Thoracic aorta (tissue), 2 donors: ENCODE measurements at places on chromosomes 3 and 15.

DNA sequence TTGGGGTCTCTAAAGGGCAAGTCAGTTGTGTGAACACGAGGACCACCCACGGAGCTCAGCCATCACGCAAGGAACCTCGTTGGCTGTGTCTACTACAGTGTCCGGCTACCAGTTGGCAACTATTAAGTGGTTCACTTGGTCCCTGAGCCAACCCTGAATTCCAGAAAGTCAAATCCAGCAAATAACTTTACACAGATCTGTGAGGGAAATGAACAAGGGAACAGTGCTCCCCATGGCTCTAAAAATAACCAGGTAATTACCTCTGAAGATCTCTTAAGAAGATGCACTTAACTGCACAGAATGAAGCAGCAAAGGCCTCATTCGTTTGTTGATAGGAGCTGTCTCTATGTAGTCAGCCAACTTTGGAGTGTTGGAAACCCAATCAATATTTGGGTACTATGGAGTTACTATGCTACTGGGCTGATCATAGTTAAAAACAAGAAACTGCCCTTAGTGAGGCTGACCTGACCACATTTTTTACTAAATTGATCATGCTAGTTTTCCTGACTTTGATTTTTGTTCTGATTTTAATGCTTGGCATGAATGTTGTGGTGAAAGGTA is 219.1 kb upstream of the LRIG1 start:
- DNase-seq, result no peak

GRCh38 chr3:27666708-27667107 is 55.4 kb downstream of the EOMES start:
- DNase-seq, result no peak

DNA sequence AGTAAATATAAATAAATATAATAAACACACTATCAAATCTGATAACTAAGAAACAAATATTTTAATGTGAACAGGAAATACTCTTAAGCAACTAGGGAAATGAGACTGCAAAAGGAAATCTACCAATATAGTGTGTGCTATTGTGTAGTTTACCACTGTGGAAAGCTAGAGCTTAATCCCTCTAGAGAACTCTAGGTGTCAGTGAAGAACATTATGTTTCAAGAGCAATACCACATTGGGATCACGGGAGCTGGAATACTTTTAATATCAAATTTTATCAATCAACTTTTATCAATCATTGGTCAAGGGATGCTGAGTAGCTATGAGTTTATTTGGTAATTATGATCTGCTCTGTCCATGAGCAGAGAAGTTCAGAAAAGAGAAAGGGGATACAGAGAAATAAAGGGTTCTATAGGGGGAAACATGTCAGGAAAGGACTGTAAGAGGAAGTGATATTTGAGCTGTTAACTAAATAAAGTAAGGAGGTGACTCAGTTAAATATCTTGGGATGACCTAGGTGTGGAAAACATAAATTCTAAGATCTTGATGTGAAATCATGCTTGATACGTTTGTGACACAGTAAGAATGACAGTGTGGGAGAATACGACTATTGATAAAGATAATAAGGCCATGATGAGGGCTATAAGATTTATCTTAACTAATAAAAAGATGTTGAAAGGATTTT is 762.2 kb upstream of the ALCAM start:
- DNase-seq, result no peak

GRCh38 chr3:190279690-190280089 is 42.6 kb downstream of the CLDN1 start:
- DNase-seq, result no peak

DNA sequence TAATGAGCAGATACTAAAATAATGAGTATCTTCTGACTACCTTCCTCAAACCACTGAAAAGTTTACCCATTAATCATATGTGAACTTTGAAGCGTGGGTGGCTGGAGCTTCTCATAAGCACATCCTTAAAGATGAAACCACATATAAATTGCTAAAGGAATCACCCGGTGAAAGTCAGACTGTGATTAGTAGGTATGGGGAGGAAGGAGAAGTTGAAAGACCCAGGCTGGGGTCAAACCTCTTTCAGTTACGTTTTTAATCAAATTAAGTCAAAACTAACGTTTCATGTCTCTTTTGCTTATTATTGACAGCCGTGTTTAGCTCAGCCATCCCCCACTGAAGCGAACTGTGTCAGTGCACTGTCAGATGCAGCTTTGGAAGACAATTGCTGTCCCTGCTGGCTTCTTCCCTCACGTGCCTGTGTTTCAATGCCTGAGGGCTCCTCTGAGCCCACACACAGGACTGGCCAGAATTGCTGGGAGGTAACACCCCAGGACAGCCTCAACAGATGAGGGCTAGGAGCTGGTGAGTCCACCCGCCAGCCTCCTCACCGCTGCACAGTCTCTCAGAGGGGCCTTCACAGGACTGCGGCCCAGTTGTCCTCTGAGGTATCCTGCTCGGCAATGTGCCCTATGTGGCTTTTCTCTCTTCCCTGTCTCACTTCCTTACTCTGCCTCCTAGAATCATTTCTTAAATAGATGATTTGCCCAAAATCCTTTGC is 29.3 kb upstream of the SH3BP5 start:
- DNase-seq, result no peak

GRCh38 chr3:63508771-63509170 is 143.7 kb upstream of the SNTN start:
- DNase-seq, result no peak

DNA sequence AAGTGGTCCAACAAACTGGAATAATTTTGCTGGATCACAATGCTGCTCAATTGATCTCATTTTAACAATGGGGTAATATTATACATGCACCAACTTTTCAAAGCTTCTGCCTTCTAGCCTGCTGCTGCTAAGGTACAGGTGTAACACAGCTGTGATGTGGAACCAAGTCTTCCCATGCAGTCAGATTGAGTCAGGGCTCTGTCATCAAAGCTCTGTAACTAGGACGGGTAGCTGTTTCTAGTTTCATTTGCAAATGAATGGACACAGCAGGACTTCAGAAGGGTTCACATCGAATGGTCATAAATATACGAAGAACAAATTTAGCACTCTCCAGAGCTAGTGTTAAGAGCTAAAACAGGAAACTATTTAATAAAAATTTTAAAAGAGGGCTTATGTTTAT is 189.2 kb downstream of the USP13 start:
- no peak for DNase-seq

GRCh38 chr3:46130631-46131310 is 77.3 kb downstream of the CCR1 start:
- no peak for DNase-seq

DNA sequence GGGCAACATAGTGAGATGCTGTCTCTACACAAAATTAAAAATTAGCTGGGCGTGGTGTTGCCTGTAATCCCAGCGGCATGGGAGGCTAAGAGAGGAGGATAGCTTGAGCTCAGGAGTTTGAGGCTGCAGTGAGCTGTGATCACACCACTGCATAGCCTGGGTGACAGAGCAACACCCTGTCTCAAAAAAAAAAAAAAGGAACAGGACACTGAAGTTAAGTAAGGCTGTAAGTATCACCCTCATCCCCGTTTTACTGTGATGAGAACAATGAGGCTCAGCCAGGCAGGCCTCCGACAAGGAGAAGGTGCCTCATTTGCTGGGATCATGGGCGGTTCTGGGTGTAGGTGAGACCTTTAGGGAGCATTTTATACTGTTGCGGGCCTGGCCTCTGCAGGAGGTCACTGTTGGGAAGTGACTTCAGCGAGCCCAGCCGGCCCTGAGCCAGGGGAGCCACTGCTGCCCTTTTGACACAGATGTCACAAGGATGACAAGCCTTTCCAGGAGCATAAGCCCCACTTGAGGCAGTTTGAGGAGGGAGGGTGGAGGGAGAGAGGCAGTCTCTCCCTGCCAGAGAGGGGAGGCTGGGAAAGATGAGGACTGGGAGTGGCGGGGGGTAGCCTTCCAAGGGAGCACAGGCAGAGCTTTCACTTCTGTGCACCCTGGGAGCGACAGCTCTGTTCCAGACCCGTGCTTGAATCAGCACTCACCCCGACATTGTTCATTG is 30.8 kb downstream of the IRAK2 start:
- no peak for DNase-seq

- DNase-seq, result no peak
Measured at GRCh38 chr3:20878691-20879090, 692.7 kb upstream of the SGO1 start.

- no peak for DNase-seq
Measured at GRCh38 chr15:55407498-55408011, 604 bp downstream of the CCPG1 start.

DNA sequence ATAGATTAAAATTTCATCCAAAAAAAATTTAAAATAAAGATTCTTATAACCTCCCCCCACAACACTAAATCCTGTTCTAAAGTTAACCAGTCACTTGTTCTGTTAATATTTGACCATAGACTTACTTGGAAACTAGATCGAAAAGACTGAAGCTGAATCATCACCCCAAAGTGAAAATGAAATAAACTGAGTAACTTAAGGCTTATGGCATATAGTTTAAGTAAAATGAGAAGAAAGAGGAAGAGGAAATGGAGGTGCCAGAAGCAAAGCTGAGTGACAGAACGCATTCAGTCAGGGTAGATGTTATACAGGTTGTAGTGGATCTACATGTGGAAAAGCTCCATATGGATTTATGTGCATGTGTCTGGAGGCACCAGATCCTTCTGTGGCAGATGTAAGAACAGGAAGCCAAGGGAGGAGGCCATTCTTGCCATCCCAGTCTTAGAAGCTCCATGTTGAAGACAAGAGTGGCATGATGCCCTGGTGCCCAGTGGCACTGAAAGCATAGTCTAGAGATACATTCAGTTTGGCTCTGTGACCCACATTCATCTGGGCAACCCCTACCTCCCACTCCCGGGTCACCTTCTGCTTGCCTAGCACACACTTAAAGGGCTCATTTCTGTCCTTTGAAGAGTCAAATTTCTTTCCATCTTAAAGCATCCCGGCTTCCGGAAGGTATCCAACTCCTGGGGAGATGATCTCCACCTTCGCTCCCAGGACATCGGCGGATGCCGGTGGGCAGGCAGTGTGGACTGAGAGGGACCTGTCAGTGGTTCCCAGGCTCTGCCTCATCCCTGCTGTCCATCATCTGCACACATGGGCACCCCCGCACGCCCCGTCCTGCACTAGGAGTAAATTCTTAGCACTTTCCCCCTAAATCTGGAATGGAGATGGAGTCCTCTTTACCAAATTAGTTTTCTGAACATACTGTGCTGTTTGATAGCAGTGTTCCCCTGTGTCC is 90.8 kb downstream of the NEO1 start:
- no peak for DNase-seq

GRCh38 chr3:9402410-9403228 is 5.2 kb downstream of the SETD5 start:
- no peak for DNase-seq

- DNase-seq, result no peak
Measured at GRCh38 chr3:46114323-46114988, 87.2 kb upstream of the XCR1 start.

DNA sequence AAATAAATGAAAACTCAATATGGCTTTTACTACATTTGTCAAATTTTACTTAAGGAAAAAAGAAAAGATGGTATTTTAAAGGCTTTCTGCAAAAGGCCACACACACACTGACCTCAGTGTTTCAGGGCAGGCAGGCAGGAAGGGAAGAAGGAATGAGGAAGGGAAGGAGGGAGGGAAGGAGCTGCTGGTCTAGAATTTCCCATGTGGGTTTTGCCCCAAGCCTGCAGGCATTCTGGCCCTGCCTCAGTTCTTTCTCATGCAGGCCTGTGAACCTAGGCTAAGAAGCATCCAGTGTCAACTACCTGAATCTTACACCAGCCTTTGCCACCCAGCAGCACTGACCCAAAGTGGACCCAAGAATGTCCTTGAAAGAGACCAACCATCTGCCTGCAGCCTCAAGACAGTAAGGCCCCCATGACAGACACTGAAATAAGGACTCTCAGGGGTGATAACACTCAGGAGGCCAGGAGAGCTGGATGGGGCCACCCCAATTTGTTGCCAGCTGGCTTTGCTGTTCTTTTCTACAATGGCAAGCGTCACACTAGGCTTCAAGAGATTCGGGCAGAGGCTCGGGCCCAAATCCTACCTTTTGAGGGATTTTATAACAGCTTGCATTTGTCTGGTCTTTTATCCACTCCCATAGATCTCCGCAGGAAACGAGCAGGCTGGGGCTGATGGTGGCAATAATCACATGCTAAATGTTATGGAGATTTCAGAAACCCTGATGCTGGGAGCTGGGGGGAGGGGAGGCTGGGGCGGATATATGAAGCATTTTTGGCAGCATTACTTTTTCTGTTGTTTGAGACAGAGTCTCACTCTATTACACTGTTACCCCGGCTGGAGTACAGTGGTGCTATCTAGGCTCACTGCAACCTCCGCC is 51.4 kb downstream of the XXYLT1 start:
- no peak for DNase-seq

DNA sequence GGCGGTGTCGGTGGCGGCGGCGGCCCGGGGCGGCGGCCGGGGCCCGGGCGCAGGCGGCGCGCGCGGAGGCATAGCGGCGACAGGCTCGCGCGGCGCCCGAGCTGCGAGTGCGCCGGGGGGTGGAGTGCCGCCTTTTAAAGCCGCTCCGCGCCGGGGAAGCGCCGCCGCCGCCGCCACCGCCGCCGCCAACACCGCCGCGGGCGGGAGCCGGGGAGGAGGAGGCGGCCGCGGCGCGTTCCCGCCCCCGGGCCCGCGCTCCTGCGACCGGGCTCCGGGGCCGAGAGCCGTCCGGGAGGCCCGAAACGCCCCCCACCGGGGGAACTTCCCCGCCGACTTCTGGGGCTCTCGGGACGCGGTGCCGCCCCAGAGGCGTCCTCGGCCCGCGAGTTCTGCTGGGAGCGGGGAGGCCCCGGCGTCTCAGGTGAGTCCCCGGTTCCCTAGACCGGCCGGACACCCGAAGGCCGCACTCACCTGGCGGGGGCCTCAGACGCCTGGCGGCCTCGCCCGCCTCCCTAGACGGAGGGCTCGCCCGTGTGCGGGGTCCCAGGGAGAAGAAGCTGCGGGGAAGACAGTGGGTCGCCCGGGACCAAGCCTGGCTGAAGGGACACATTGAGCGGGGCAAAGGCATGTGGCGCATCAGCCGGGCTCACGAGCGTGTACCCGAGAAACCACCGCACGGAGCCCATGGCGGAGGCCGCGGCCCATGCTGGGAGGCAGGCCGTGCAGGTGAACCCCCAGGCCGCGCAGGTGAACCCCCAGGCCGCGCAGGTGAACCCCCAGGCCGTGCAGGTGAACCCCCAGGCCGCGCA is at the start of gene PCSK6:
Gene PCSK6 (minus strand): TSS at position 109 of the 809 bp plus-strand sequence. CDS start 37 bp downstream, at position 72.
- DNase-seq, result no peak

DNA sequence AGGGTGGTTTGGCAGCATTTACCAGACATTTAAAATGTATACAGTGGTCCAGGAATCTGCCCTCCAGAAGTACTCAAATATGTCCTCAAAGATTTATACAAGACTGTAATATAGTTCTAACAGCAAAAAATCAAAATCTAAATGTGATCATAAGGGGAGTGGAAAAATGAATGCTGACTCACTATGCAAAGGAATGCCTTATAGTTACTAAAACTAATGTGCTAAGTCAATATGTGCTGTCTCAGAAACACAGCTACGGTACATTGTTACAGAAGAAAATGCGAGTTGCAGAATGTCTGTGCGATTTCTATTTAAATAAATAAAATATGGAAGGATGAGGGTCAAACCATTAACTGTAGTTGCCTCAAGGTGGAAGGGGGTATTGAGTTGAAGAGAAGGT is 230.1 kb upstream of the UBE2E1 start:
- DNase-seq, result no peak

- DNase-seq, result no peak
Measured at GRCh38 chr15:77386626-77387025, 33.3 kb downstream of the PEAK1 start.

- DNase-seq, result no peak
Measured at GRCh38 chr15:97953748-97954147, 6.8 kb upstream of the ARRDC4 start.

- DNase-seq, result no peak
Measured at GRCh38 chr3:48356419-48356818, 15.6 kb upstream of the FBXW12 start.
